Foreskin keratinocyte (primary cell): ENCODE measurements at places on chromosomes 7 and 10. TPM values are rescaled to one million over a fixed set of nuclear protein-coding genes. Genes with fewer than 3 reads are reported as not detected.
A peak's percentile ranks its signal among the peaks of the same experiment; 100 is the strongest.

DNA sequence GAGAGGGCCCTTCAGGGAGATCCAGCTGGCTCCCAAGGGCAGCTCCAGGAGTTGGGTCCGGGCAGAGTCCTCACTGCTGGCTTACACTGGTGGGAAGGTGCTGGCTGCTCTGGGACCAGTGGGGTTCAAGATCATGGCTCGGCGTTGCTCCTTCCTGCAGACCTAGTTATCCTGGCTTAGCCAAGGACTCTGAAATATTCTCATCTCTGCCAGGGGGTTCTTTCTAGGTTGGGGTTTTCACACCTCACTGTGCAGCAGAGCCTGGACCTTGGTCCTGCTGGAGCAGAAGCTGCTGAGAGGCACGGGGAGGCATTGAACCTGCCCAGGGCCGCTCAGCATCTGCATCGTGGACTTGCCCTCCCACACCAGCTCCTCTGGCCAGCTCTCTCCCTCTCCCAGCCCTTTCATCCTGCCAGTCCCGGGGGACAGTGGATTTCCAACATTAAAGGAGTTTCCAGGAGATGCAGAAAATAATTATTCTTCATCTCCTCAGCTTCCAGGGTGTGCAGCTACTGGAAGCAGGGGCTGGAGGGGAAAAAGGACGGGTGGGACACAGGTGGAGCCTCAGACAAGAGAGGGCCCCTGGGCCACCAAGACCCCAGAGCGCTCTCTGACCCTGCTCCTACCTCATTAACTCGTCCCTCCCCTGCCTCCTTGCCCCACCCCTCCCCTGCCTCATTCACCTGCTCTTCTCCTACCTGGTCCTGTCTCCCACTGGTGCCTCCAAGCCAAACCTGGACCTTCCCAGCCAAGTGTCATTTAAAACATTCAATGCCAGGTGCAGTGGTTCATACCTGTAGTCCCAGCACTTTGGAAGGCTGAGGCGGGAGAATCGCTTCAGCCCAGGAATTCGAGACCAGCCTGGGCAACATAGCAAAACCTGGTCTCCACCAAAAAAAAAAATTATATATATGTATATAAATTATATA, 42.5 kb downstream of the JAKMIP3 start:
- no peak for DNase-seq

Gene SSC4D
- 1.1 and 1.5 TPM in 2 replicates for total RNA-seq

DNA sequence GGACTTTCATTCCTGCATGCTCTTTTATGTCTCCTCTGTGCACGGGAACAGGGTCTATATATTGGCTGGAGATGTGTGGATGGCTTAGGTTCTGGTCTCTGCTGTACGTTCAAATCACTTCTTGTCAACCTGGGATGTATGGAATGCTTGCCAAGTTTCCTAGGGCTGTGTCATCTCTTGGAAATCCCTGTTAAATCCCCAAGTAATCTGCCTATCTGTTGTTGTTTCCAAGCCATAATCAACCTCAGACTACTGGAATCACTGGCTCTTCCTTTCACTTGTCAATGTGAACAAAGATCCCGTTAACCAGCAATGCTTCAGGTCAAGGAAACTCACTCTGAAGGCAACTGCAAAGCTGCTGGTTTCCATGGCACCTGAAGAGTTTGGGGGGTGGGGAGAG, 93.3 kb upstream of the FAM171A1 start:
- DNase-seq: no peak

- peak; percentile 98 for DNase-seq
Observed at GRCh38 chr10:3740157-3740871, 44.7 kb downstream of the KLF6 start.
